ENCODE measurements at places on chromosomes 4 and X.

- no peak for DNase-seq
These were observed 35.6 kb downstream of the LIMCH1 start for GRCh38 chr4:41573502-41574001.

- no peak for DNase-seq
These were observed 120.3 kb upstream of the USP9X start for GRCh38 chrX:40964633-40965586.

DNA sequence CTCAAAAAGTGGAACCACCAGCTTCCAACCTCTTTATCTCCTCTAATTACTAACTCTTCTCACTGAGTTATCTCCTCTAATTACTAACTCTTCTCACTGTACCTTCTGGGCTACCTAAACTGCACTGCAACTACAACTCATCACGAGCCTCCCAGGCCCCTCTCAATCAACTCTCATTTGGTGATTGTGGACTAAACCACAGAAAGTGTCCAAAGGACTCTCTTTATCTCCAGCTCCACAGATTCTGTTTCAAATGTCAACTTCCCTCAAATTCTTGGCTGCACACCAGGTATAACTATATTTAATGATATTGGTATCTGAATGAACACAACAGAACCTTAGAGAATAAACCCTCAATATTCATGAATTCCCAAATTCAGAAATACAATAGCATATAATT is 182.9 kb downstream of the MAML3 start:
- no peak for DNase-seq

- no peak for DNase-seq
These were observed 138.9 kb downstream of the DCLK2 start for GRCh38 chr4:150217192-150217591.

DNA sequence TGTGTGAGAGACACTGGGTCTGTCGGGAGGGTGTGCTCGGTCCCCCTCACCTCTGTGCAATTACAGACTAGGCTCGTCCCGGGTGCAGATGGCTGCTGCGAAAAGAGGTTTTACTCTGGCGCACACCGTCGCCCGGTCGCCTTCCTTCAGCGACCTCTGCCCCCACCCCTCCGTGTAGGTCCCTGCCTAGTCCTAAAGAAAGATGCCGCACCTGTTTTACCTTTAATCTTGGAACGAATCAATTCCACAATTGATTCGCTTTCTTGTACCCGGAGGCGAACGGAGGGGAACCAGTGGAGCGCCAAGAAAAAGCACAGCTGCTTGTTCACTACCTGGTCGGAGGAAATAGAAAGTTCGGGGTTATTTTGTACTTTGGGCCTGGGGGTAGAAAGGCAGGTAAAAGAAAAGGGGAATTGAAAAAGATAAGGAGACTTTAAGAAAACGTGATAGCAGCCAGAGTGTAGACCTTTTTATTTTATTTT is 1.2 kb downstream of the NPNT start:
- DNase-seq = no peak

DNA sequence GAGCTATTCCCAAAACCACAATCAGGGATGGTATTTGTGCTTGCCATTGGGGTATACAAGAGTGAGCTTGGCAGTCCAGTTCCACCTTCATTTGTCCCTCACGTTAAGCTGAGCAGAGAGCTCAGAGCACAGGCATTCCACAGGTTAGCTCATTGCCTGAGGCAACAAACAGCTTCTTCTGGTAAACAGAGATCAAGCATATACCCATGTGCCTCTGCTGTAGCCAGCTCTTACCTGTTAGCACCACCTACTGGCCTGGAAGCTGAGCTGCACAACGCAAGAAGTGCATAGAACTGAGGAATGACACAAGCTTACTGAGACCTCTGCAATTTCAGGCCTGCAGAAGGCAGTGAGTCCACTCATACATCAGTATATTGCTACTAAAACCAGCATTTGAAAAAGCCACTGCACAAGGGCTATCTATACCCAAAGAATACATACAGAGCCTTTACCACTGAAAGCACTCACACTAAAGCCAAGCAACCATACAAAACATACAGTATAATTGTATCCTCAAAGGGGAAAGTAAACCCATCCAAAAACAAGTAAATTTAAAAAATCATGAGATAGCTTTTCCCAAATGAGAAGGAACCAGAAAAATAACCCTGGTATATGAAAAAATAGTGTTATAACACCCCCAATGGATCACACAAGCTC is 258.3 kb upstream of the GABRA2 start:
- DNase-seq = no peak

DNA sequence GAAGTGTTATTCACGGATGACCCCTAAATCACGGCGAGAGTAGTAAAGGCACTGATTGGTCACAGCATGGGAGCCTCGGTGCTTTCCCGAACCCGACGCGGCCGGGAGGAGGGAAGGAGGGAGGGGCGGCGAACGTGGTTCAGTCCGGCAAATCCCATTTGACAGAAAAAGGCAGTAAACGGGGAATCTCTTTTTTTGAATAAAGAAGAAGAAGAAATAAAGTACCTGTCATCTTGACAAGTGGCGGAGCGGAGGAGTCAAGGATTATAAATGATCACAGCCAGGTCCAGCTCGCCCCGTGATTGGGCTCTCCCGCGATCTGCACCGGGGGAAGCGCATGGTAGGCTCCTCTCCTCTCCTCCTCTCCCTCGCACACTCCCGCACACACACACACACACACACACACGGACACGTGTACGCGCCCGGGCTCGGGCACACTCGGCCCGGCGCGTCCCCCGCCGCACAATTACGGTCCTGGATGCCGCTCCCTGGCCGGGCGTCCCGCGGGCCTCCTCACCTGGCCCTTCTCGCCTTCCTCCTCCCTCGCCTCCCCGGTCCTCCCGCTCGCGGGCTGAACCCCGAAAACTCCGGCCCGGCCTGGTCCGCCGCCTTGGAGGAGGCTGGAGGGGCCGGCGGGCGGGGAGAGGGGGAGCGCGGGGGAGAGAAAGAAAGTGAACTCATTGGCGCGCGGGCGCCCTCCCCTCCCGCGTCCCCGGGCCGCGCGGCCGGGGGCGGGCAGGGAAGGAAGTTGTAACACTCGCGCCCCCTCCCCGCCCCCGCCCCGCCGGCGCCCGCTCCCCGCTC is 99.2 kb upstream of the TENM3 start:
- no peak for DNase-seq

GRCh38 chr4:147740176-147740575 is 8.3 kb downstream of the ARHGAP10 start:
- DNase-seq = no peak

DNA sequence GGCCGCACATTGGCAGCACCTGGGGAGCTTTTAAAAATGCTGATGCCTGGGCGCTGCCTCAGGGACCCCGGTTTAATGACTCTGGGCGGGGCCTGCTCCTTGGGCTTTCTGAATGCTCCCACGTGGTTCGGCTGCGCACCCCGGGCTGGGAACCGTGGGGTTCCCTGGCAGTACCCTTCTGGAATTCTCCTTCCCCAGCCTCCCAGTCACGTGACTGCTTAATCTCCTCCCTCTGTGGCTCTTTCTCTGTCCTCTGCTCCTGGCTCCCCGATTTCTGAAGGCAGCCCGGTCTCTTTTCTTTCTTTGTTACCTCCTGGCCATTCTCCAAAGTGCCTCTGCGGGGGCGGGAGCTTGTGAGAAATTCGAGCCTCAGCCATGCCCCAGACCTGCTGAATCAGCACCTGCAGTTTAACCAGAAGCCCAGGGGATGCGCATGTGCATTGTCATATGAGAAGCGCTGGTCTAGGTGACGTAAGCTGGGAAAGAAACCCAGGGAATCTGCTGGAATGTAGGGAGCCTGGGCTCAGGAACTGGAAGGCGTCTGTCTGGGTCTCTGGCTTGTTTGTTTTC is 16.6 kb downstream of the CLCN4 start:
- DNase-seq = no peak

- no peak for DNase-seq
These were observed 19.3 kb downstream of the GUCY1B1 start for GRCh38 chr4:155777971-155778735.

DNA sequence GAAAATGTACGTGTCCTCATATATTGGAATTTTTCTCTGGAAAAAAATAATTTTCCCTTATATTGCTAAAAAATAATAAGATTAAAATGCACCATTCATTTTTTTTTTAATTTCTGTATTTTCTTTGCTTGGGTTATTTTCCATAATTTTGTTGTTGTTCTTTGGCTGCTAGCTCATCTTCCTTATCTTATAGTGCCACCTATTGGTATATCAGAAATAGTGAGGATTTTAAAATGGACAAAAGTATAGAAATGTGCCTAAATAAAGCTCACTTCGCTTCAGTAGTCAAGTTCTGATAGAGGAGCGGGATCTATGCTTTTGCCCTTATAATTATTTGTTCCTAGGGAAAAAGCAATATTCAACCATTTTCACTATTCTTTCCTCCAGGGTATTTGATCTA is 134.8 kb downstream of the NAP1L3 start:
- DNase-seq = no peak

DNA sequence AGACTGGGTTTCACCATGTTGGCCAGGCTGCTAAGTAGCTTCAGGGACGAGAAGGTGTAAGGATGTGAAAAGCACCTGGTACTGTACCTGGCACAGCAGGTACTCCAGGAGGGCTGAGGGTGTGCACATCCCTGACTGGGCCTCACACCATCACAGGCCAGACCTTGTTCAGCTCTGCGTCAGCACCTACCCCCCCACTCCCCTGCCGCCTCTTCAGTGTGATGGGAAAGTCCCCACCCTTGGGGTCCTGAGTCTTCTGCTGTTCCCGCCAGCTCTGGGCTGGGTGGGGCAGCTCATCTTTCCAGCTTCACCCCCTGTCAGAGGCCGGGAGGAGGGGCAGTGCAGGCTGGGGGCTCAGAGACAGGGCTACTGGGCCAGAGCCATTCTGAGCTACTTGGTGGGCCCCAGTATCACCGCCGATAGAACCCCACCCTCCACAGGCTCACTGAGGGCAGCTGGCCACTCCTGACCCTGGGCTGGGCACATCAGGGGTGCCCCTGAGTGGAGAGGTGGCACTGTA is 6.7 kb upstream of the SH3BP2 start:
- DNase-seq = peak; percentile 77

- no peak for DNase-seq
These were observed 184.2 kb downstream of the DHRSX start for GRCh38 chrX:2316534-2316933.

DNA sequence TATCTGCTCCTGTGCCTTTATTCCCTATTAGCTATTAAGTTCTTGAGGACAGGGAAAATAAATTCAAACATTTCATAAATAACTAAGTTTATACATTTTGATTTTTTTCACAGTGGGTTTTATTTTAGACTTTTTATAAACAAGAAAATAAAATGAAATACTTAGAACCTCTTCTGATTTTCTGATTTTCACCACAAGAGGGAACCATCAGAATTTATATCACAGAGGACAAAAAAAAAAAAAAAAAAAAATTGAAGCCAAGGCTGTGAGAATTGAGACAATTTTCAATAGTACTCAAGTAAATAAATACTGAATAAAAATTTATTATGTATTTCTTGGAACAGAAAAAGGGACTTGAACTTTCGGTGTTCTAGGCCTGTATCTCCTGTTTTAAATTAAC is 288.1 kb downstream of the SH3BGRL start:
- no peak for DNase-seq

DNA sequence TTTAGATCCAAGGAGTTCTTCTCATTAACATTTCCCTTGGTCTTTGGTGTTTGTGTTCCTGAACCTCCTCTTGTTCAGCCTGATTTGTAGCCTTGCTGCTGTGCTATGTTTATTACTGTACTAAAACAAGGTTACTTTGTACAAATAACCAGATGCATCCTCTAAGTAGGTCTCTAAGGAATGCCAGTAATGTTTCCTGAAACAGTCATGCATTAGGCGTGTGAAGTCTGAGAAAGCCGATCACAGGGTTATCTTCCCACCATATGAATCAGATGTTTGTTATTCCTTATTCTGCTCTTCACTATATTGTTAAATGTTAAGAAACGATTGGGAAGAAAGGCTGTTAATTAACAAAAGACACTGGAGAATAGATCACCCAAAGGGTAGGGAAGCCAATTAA is 66.9 kb downstream of the GALNTL6 start:
- no peak for DNase-seq

GRCh38 chr4:172357006-172357540 is 543.9 kb downstream of the GALNTL6 start:
- DNase-seq = no peak

DNA sequence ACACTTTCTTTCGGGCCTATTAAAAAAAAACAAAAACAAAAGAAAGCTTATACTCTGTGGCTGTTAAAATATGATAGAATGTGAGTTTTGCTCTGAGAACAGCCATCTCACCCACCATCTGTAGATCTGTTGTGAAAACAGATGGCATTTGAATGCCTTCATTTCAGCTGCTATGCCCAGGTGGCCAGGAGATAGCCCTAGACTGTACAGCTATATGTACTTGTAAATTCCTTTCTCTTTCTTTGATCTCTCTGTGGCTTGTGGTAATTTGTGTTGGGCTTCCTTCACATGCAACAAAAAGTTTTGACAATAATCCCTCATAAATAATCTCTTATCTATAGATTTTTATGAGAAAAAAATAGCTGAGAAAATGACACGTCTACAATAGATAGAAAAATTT is 38.1 kb downstream of the PNPLA4 start:
- no peak for DNase-seq

DNA sequence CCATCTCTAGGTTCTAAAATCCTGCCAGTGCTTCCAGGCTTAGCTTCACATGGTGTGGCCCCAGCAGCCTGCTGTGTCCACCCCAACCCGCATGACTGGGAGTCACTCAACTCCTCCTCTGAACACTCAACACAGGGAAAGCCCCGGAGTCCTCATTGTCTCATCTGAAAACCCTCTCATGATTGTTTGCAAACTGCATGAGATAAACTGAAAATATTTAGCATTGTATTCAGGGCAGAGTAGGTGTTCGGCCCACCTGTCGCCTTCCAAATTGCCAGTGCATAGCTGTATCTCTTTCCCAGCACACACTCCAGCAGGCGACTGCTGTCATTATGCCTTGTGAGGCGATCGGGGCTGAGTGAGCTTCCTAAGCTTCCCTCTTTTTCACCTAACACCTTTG is 76.7 kb upstream of the SORBS2 start:
- no peak for DNase-seq

- no peak for DNase-seq
These were observed 239.6 kb upstream of the FSTL5 start for GRCh38 chr4:162403419-162403818.

DNA sequence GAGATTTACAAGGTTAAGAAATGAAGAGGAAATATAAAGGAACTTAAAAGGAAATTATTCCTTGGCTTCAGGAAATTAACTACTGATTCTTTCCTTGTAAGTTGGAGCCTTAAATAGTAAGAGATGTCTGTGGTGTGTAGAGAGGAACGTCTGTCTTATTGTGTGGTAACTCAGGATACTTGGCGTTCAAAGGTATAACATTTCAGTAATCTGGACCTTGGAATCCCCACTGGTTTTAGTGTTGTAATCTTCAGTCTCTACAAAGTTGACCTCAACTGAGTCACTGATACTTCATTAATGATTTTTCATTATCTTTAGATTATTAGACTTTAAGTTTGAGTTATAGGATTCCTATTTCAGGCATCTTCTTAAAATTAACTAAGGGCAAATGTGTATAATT is 79.1 kb upstream of the LSM6 start:
- DNase-seq = no peak

GRCh38 chr4:5974321-5974720 is 43.9 kb downstream of the C4orf50 start:
- no peak for DNase-seq

- DNase-seq = no peak
These were observed 364.2 kb downstream of the ADAM29 start for GRCh38 chr4:175282407-175282806.

GRCh38 chrX:14932136-14932535 is 58.9 kb downstream of the MOSPD2 start:
- no peak for DNase-seq
